ENCODE measurements at places on chromosomes 5 and 9.

GRCh38 chr5:35850967-35851680, 5.6 kb upstream of the IL7R start:
- DNase-seq = no peak

DNA sequence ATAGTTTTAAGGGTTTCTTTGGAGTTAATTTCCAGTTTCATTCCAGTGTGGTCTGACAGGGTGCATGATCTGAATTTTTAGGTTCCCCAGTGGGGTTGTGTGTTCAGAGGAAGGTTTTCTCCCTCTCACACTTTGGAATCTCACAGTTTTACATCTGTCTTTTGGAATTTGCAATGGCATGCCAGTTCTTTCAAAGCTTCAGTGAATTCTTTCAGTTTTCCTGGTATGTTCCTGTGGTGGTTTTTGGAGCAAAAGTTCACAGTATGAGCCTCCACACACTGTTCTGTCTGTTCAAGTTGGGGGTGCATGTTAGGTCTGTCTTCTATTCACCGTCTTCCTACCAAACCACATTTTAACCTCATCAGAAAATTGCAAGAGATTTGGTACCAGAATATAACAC, 624.2 kb downstream of the KCTD16 start:
- peak; percentile 37 for DNase-seq

DNA sequence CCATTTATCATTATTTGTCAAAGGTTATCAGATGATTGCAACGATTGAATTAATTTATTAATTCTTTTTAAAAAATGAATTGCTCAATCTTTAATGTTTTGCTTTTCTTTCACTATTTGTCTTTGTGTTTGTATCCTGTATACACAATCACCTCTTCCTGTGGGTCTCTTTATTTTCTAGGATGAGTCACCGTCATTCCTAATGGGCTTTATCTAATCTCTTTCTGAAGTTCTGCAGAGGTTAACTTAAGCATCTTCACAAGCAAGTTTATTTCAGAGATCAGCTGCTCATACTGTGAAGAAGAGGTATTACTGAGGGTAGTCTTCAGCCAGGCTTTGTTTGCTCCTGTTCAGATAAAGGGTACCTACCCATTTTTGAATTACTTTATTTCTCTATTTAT, 323.9 kb downstream of the NNT start:
- DNase-seq = no peak

GRCh38 chr5:139384591-139385051, 1.5 kb upstream of the SLC23A1 start:
- no peak for DNase-seq

DNA sequence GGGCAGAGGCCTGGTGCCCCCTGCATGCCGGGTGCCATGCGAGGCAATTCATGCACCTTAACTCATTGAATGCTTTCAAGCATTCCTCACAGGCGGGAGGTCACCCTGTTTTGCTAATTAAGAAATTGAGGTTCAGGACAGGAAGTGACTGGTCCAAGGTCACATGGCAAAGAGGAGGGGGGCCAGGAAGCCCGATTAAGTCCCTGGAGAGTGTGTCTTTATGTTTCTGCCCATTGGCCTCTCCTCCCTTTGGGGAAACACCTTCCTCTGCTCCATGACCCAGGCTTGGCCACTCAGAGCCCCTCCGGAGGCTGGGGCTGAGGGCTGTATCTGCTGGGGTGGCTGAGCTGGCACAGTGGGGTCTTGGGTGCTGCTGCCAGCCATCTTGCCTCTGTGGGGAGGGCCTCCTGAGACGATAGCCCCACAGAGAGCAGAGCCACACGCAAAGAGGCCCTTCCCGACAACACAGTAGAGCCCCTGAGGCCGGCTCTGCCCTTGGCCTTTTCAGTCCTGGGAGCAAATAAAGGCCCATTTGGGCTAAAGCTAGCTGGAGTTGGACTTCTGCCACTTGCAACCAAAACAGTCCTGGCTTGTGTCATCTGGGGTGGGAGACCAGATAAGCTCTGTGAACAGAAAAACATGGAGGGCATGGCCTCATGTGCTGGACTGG, 90.8 kb upstream of the NEURL1B start:
- DNase-seq = no peak

DNA sequence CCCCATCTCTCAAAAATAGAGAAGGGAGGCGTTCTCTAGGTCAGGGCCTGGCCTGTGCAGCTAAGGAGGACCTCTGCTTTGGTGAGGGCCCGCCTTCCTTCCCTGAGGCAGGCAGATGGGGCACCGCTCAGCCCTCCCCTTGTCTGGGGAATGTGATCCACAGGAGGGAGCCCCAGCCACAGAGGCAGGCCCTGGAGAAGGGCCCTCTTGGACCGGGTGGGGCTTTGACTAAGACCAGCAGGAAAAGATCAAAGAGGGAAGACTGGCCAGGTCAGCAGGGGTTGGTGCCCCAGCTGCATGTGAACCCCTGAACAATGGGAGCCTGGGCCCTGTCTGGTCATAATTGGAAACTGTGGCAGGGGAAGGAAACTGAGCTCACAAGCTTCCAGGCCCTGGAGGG, 21.9 kb downstream of the PTPA start:
- no peak for DNase-seq

GRCh38 chr5:154214371-154215106, 24.0 kb downstream of the GALNT10 start:
- peak; percentile 80 for DNase-seq

DNA sequence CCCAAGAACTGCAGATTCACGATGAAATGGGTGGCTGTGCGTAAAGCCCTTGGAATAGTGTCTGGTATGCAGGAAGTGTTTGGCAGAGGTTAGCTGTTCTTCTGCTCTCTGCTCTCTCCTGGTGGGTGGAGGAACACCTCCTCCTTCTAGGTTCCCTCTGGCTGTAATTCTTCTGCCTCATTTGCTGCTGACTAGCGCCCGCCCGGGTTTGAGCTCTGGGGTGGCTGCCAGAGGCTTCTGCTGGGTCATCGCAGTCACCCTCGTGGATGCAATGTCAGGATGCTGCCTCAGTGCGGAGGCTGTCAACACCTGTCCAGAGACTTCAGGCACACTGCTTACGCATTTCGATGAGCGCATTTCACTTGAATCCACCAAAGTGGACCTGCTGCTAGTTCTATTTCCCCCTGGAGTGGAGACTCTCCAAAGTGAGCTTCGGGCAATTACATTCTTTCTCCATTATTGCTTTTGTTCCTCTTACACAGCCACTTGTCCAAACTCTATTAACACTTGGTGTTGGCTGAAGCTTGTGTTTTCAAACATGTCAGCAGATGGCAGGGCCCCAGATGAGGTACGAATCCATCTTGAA, 11.7 kb downstream of the DOCK2 start:
- peak; percentile 40 for DNase-seq

GRCh38 chr5:57488215-57488955, 5.8 kb upstream of the ACTBL2 start:
- DNase-seq = peak; percentile 41

GRCh38 chr5:39341896-39342295, 22.4 kb downstream of the C9 start:
- no peak for DNase-seq

- no peak for DNase-seq
These were observed 9.0 kb downstream of the FOCAD start for GRCh38 chr9:20693068-20693467.

- peak; percentile 66 for DNase-seq
These were observed 79.1 kb downstream of the AOPEP start for GRCh38 chr9:94805585-94805984.

- DNase-seq = peak; percentile 85
These were observed at the start of gene ALDH1B1 for GRCh38 chr9:38392235-38393127. Gene ALDH1B1, plus strand, starts transcription at chr9:38392702. Its CDS starts 3,047 bp downstream, at chr9:38395749.
